ENCODE measurements at places on chromosomes 1 and 21. TPM values are rescaled to one million over a fixed set of nuclear protein-coding genes. Genes with fewer than 3 reads are reported as not detected.

SPATA45 gene
- not detected for total RNA-seq

VCAM1 gene
- total RNA-seq: 1.0 TPM

PRAMEF18 gene
- not detected for total RNA-seq

- peak; percentile 48 for ATAC-seq
Measured at GRCh38 chr1:112743174-112744008, 28.3 kb upstream of the PPM1J start.

GRCh38 chr1:18891426-18891780 is 11.0 kb downstream of the ALDH4A1 start:
- ATAC-seq: no peak

DNA sequence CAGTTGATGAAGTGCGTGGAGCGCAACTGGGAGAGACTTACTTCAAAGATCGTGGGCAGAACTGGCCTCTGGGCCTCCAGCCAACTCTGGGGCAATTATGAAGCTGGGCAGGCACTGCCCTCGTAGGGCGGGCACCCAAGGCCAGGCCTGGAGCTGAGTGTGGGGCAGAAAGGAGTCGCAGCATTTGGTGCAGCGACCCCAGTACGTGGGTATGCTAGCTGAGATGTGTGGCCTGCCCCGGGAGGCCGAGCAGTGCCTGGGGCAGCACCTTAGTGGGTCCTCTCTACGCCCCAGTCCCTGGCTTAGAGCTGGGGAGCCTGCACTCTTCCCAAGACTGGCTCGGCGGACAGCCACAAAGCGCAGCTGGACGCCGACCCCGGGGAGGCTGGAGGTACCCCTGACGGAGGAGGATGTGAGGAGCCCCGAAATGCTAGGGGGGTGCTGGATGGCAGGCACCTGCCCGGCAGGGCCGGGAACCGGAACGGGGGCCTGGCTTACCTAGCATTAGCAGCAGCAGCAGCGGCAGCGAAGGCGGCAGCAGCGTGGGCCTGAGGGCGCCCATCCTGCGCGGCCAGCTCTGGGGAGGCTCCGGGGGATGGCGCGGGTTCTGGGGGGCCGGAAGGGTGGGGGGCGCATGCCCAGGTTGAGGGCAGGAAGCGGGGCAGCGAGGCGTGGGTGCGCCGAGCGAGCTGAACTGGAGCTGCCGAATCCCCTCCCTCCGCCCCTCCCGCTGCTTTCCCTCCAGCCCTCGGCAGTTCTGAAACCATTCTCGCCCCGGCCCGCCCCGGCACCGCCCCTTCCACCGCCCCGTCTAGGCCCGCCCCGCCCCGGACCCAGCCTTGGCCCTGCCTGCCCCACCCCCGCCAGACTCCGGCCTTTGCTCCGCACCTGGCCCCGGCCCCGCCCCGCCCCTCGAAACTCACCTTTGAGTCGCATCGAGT is at the start of gene IGSF8:
Gene IGSF8 (minus strand): TSS at position 709 of the 941 bp plus-strand sequence. CDS start 147 bp downstream, at position 562.
- ATAC-seq: peak; percentile 89

GRCh38 chr1:58206749-58207148 is 339.8 kb downstream of the OMA1 start:
- ATAC-seq: no peak

DNA sequence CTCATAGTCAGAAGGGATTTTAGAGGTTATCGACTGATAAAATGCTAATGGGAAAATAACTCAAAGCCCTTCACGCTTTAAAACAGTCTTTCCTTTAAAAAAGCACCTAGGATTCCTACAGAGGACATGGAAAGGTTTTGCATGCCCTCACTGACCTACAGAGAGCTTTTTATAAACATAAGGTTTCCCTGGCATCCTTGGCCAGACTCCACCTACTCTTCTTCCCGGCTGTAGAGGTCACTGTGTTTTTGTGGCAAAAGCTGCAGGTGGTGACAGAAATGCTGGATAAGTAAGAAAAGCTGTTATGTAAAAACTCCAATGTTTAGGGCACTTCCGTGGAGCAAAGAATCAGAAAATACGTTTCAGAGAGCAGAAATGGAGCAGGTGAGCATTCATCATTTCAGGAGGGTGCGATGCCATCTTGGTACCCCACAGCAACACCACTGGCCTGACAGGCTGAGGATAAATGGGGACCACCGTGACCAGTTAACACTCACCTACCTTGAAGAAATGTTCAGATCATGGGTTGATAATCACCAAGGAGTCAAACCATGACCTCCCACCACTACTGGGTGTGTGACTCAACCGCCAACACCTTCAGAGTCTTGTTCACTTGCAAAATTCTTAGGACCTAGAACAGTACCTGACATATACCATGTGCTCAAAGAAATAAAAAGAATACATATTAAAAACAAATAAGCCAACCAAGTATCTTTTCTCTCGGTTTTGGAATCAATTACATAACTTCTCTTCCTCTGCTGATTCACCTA is 46.6 kb downstream of the SSBP3 start:
- ATAC-seq: no peak

GRCh38 chr1:42142894-42143675 is 10.1 kb upstream of the GUCA2B start:
- ATAC-seq: no peak

DNA sequence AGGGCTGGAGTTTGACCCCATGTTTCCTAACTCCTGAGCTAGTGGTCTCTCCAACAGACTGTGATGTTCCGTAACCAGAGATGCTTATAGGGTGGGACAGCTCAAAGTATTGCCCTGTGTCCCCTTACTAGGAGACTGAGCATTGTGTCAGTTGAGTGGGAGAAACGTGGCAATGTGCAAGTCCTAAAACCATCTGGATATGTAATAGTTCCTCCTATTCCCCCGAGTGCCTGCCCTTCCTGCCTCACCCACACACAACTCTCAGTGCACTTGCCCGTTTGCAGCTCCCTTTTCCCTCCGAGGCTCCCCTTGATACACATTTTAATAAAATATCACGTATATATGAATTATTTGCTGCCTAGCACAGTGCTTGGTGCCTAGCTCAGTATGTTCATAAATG is 3.4 kb downstream of the PIGV start:
- ATAC-seq: no peak

- ATAC-seq: no peak
Measured at GRCh38 chr1:85544689-85545215, 35.8 kb upstream of the CCN1 start.

DNA sequence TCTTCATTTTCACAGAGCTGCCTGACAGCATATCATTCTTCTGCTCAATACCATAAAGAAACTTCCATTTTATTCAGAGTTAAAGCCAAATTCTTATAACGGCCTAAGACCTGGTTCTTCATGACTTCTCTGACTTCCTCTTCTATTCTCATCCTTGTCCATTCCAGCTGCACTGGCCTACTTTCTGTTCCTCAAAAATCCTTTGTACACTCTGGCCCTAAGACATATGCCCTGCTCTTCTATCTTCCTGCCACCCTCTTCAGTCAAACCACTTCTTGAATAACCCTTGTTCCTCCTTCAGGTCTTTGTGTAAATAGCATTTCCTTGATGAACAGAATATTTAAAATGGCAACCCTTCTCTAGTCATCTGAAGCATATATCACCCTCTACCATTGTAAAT is 1338.7 kb upstream of the ADGRL2 start:
- peak; percentile 18 for ATAC-seq

DNA sequence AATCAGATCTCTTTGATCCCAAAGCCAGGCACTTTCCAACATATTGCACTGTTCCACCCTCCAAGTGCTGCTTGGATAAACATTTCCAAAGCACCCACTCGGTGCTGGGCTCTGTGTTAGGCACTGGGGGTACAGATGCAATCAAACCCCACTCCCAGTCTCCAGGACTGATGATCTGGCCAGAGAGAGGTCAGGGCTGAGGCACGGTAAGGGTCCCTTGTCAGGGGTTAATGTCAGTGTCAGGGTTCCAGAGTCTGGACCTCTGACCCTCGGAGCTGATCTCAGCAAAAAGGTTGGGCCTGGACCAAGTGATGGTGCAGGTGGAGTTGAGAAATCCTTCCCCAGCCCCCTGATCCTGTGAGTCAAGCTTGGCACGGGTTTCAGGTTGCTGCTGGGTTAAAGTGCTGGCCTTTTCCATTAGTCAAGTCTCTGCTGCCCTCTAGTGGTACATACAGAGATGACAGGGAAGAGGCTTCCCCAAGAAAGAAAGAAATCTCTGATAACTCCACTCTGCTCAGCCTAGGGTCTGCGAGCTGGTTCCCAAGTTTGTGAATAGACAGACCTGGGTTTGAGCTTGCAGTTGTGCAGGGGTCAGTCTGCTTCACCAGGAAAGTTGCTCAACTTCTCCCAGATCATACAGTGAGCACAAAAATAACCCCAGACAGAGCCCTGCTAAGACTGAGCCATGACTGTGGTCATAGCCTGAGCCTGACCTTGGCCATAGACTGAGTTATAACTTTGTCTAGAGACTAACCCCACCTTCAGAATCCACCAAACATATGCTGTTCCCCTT is 74.6 kb downstream of the DMRTA2 start:
- ATAC-seq: peak; percentile 81

GRCh38 chr1:50285994-50286393 is 137.2 kb downstream of the DMRTA2 start:
- no peak for ATAC-seq
